ENCODE measurements at places on chromosomes 12 and 14. TPM values are rescaled to one million over a fixed set of nuclear protein-coding genes. Genes with fewer than 3 reads are reported as not detected.

DNA sequence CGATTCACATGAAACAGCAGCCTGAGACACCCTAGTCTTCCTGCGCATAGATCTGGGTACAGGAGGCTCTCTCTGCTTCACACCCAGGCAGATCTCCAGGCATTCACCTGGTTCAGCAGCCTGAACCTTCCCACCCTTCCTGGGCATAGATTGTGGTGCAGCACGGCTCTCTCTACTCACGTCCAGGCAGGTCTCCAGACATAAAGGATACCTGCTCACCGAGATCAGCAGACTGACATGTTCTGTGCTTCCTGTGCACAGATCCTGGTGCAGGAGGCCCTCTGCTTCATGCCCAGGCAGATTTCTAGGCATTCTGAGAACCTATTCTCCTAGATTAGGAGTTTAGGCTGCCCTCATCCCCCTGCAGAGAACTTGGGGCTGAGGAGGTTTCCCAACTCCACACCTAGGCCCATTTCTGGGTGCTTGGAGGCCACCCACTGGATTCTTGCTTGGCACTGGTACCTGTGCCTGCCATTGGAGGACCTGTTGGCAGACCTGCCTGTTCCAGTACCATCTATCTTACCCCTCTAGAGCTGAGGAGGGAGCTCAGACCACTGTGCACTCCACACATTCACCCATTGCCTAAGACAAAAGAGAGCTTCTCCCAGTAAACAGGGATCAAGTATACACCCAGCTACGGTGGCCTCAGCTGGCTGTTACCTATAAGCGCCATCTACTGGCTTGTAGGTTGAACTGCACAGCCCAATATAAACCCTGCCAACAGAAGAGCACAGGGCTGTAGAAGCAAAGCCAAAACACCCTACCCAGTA lies 28.0 kb upstream of the GARIN6 start:
- no peaks in the 10 kb centered on the region for H3K4me1 ChIP-seq
- no peak overlapping the region for H3K4me3 ChIP-seq
- no peaks in the 10 kb centered on the region for H3K36me3 ChIP-seq
- no peak overlapping the region for H3K27ac ChIP-seq

GPRC5D gene
- not detected for total RNA-seq

TMEM132C gene
- total RNA-seq: 3.9 TPM

TMTC2 gene
- total RNA-seq: 25.5 TPM

TAS2R19 gene
- total RNA-seq: 7.7 TPM

DNA sequence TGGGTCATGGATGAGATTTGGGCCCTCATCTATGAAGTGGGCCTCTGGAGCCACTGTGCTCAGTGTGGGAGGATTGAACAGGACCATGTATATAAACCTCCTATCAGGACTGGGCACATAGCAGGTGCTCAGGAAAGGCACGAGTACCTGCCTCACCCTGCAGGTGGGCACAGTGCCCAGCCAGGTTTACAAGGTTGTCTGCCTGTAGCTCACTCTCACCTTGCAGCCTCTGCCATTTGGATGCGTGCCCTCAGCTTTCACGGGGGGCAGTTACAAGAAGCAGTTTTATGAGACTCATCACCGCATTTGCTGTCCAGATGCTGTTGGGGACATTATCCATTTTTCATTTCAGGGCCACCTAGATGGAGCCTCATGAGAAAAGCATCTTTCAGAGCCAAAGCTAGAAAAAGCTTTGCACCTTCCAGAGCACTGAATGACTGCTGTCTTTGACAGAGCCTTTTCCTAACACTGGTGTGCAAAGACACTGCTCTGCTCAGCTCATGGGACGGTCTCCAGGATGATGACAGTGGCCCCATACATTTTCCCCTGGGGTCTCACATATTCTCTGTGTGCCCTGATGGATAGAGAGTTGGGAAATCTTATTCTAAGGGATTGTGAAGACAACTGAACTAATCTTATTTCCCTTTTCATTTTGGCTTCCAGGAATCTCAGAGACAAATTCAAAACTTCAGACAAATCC lies 327.5 kb upstream of the RTL1 start:
- DNase-seq: no peak
- no peak overlapping the region for H3K27ac ChIP-seq
- no peak overlapping the region for H3K4me3 ChIP-seq
- H3K4me1 ChIP-seq: peaks cover 21% of the 10 kb centered on the region

RBM23 gene
- 170 TPM for total RNA-seq

DNA sequence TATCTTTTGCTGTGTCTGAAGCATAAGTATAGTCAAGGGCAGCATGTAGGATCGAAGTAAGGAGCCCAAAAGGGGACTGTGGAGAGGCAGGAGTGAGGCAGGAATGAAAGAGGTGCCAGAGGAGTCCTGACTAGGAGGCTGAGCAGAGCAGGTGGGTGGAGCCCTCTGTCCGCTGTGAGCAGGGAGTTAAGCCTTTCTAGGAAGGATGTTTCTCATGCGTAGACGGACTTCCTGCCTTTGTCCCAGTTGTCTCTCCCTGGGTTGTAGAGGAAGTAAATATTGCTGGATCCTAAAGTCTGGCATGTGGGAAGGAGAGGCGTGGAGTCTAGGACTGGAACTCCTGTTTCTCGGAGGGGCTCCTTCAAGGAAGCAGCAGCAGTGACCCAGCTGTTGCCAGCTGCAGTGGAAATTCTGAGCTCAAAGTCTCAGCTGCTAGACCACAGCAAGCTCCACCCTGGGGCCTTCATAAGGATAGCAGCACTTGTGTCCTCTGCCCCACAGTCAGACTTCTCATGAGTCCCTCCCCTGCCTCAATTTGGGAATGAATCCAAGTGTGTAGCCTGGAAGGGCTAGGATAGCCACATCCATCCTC lies 44.0 kb downstream of the RBMS2 start:
- H3K4me1 ChIP-seq: peaks cover 8% of the 10 kb centered on the region
- no peaks in the 10 kb centered on the region for H3K36me3 ChIP-seq
- H3K4me3 ChIP-seq: no peak overlapping the region
- H3K27ac ChIP-seq: no peak overlapping the region
- DNase-seq: peak; percentile 42

RTL1 gene
- 0.15 TPM for total RNA-seq

GRCh38 chr12:53844994-53845844 lies 93.4 kb upstream of the HOXC13 start:
- no peaks in the 10 kb centered on the region for H3K36me3 ChIP-seq
- no peaks in the 10 kb centered on the region for H3K4me1 ChIP-seq
- no peak for DNase-seq
- no peak overlapping the region for H3K4me3 ChIP-seq
- peaks cover 93% of the 10 kb centered on the region for H3K27me3 ChIP-seq
- no peak overlapping the region for H3K27ac ChIP-seq

DNA sequence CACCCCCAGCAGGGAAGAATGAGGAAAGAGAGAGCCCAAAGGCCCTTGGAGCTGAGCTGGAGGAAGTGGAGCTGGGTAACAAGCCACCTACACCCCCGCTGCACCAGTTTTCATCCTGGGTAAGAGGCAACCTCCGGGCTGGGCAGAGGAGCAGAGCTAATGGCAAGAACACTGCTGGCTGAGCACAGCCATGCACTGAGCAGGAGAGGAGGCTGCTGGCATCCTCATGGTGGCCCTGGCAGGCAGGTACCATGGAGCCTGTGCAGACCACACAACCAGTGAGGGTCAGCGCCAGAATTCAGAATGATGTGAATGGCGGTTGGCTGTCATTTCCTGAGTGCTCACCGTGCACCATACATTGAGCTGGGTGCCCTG lies 29.7 kb downstream of the PLEKHH1 start:
- H3K4me3 ChIP-seq: no peak overlapping the region
- DNase-seq: no peak
- no peaks in the 10 kb centered on the region for H3K36me3 ChIP-seq
- peaks cover 19% of the 10 kb centered on the region for H3K4me1 ChIP-seq

DNA sequence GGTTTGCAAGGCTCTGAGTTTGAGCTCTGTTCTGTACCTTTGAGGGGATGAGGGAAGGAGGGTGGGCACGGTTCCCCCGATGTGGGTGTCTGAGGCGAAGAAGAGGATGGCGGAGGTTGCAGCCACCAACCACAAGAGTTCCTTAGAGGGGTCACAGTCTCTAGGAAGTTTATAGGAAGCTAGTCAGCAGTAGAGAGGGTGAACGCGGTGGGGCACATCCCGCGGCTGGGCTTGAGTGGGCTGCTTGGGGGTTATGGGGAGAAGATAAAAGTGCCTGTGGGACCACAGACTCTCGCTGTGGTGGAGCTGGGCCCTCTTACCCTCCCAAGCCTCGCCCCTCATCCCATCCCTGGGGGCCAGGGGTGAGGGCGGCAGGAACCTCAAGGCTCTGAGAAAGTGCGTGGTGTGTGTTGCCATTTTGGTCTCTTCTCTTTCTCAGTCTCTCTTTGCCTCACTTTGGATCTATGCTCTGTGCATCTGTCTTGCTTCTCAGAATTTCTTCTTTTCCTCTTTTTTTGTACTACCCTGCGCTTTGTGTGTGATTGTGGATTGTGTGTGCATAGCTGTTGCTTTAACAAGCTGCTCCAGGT lies 2.7 kb downstream of the CD4 start:
- H3K27ac ChIP-seq: no peak overlapping the region
- peaks cover 26% of the 10 kb centered on the region for H3K4me1 ChIP-seq
- no peaks in the 10 kb centered on the region for H3K27me3 ChIP-seq
- DNase-seq: no peak
- no peaks in the 10 kb centered on the region for H3K36me3 ChIP-seq

GRCh38 chr14:96213871-96214465 lies 9.3 kb downstream of the BDKRB2 start:
- no peak for DNase-seq
- no peaks in the 10 kb centered on the region for H3K4me1 ChIP-seq
- no peak overlapping the region for H3K27ac ChIP-seq
- H3K4me3 ChIP-seq: no peak overlapping the region
- no peaks in the 10 kb centered on the region for H3K36me3 ChIP-seq

- H3K4me3 ChIP-seq: no peak overlapping the region
- H3K36me3 ChIP-seq: no peaks in the 10 kb centered on the region
- no peak for DNase-seq
- H3K4me1 ChIP-seq: no peaks in the 10 kb centered on the region
- no peak overlapping the region for H3K27ac ChIP-seq
Measured at GRCh38 chr14:96135285-96135684, 69.4 kb upstream of the BDKRB2 start.

GZMH gene
- not detected for total RNA-seq

GPN3 gene
- total RNA-seq: 62.3 TPM

SIX6 gene
- total RNA-seq: 1.4 TPM

DNA sequence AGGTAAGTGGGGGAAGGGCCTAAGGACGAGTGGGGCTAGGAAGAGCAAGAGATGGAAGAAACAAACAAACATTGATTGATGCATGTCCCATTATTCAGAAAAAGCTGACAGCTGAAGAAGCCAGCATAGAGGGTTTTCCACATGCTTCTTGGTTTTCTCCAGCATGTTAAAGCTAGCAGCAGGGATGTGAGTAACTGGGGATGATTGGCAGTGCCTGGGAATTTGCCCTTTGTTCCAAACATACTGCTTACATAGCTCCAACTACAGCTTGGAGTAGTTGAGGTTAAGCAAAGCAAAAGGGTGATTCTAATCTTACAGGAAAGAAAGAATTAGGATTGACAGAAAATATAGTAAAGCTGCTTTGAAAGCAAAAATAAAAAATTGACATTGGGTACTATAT lies 68.0 kb upstream of the IFNG-AS1 start:
- H3K36me3 ChIP-seq: no peaks in the 10 kb centered on the region
- H3K4me3 ChIP-seq: no peak overlapping the region
- H3K4me1 ChIP-seq: peaks cover 13% of the 10 kb centered on the region
- no peak overlapping the region for H3K27ac ChIP-seq
- no peaks in the 10 kb centered on the region for H3K27me3 ChIP-seq

DNA sequence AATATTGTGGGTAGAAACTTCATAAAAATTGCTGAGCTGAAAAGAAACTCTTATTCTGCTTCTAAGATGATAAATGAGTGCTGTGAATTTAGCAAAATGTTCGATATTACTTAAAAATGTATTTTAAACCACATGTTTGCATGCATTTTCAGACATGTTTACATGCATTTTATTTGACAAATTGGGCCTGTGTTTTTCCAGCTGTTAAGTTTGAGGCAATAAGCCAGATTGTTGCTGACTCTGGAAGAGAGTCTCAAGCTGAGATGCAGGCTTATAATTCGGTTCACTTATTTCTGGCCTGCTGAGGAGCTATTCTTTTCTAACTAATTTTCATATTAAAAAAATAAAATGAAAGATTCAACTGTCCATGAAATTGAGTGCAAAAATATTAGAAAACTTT lies 110.1 kb downstream of the SYNE2 start:
- H3K27me3 ChIP-seq: no peaks in the 10 kb centered on the region
- no peak overlapping the region for H3K4me3 ChIP-seq
- H3K27ac ChIP-seq: no peak overlapping the region

CACNA1C gene
- total RNA-seq: 2.7 TPM

DNA sequence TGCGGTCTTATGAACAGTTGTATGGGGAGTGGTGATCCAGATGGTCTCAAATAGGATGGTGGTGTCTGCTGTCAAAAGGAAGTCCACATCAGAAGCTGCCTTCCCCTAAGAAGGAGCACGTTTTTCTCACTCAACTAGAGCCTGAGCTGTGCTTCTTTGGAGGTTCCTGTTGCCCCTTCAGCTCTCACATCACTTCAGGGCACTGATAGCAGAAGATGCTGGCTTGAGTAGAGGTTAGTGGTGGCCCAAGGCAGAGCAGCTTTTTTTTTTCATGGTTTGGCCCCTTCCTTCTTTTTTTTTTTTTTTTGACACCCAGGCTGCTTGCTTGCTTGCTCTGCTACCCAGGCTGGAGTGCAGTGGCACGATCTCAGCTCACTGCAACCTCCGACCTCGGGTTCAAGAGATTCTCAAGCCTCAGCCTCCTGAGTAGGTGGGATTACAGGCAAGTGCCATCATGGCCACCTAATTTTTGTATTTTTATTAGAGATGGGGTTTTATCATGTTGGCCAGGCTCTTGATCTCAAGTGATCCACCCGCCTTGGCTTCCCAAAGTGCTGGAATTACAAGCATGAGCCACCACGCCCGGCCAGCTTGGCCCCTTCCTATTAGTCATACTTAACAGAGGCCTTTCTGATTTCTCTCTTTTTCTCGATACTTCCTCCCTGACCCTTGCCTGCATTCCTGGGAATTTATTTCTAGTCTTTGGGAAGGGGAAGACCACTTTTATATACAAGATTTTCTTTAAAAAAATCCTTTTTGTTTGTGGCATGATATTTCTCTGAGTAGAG lies 31.6 kb downstream of the KLRD1 start:
- H3K27ac ChIP-seq: no peak overlapping the region
- no peaks in the 10 kb centered on the region for H3K4me1 ChIP-seq
- H3K4me3 ChIP-seq: no peak overlapping the region
- no peaks in the 10 kb centered on the region for H3K36me3 ChIP-seq
- DNase-seq: no peak

ABCD2 gene
- 0.04 TPM for total RNA-seq

CLMN gene
- total RNA-seq: 6.3 TPM

- peaks cover 13% of the 10 kb centered on the region for H3K4me1 ChIP-seq
- no peak overlapping the region for H3K4me3 ChIP-seq
- DNase-seq: no peak
- H3K27ac ChIP-seq: no peak overlapping the region
Measured at GRCh38 chr12:4962539-4963486, 53.1 kb downstream of the KCNA1 start.

EMP1 gene
- total RNA-seq: 0.43 TPM

All from neural progenitor cell (in vitro differentiated cells).